ENCODE measurements at places on chromosomes 2 and 18. TPM values are rescaled to one million over a fixed set of nuclear protein-coding genes. Genes with fewer than 3 reads are reported as not detected.

Gene SFT2D3
- total RNA-seq, result 5.3 TPM

Gene CENPO
- 16.7 TPM for total RNA-seq

Gene UPP2
- not detected for total RNA-seq

Gene PPP3R1
- total RNA-seq, result 29.1 TPM

Gene CCDC121
- 0.83 TPM for total RNA-seq

Gene MYL12B
- 376 TPM for total RNA-seq

Gene ANKRD23
- total RNA-seq, result 1.2 TPM

Gene CXCR1
- total RNA-seq, result not detected

Gene ATP6V1B1
- total RNA-seq, result 1.8 TPM

Gene MYO3B
- 0.32 TPM for total RNA-seq

Gene RAD51AP2
- total RNA-seq, result not detected

Gene SAG
- total RNA-seq, result not detected

Data from smooth muscle cell of the umbilical artery (primary cell).